ENCODE measurements at places on chromosomes 7 and 10.

GRCh38 chr10:73073627-73074026 is 23.0 kb downstream of the P4HA1 start:
- DNase-seq, result no peak

DNA sequence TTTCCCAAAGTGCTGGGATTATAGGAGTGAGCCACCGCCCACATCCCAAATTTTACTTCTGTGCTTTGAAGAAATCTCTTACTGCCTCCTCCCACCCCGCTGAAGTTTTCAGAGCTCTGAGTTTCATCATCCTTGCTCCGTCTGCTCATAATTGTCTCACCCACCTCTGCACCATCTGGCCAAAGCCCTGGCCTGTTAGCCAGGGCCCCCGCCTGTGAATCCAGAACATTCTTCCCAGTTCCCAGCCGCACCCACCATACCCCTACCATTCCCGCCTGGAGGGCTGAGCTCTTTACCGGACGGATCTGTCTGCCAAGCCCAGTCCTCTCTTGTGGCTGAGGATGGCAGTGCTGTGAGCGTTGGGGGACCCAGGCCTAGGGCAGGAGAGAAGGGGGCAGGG is 14.5 kb downstream of the SSC4D start:
- no peak for DNase-seq

- DNase-seq, result peak; percentile 19
These were observed 1.0 kb downstream of the TNS3 start for GRCh38 chr7:47580811-47581331.

DNA sequence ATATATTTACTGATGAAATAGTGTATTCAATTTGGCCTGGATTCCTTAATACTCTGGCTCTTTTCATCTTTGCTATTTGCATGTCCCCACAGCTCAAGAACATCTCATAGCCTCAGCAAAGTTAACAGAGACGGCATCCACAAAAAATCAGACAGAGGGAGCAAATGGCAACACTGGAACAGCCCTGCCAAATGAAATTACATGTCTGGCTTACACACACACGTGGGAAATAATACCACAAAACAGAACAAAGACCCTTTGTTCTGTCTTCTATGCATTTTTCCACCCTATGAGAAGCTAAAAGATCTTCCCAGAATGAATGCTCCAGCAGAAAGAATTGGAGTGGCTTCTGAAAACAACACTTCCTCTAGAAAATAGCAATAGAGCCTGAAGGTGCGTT is 139.5 kb downstream of the ALOX5 start:
- no peak for DNase-seq

DNA sequence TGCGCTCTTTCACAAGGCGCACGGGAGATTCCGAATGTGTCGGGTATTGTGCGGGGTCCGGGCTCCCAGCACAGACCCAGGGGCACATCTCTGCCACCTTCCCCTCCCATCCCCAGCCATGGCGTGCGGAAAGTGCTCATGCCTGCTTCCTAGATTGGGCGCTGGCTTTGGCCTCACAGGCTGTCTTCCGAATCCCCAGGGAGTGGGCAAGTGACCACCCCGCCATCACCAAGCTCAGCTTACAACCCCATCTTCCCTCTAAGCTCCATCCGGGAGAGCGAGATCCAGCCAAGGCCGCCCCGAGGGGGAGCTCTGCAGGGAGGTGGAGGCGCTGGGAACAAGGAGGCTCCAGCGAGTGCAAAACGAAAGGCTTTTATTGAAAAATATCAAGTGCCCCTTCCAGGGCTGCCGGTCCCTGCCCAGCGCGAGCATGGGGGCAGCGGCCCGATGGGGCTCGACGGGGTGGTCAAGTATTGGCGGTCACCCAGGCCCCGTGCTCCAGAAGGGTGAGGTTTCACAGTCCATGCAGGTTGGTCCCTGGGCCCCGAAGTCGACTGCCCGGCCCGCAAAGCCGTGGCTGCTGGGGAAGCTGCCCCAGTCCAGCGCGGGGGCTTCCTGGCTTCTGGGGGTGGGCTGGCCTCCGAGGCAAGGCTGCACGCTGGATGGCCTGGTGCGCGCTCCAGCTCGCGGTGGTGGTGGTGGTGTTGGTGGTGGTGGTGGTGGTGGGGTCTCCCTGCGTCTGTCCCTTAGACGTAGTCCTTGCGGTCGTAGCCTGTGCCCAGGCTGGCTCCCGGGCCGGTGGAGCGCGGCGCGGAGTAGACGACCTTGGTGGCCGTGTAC is 1.2 kb downstream of the CLDN3 start:
- DNase-seq, result no peak

- no peak for DNase-seq
These were observed 368.1 kb downstream of the RPS24 start for GRCh38 chr10:78401624-78402367.

GRCh38 chr7:2972835-2973161 is 70.9 kb downstream of the CARD11 start:
- no peak for DNase-seq

DNA sequence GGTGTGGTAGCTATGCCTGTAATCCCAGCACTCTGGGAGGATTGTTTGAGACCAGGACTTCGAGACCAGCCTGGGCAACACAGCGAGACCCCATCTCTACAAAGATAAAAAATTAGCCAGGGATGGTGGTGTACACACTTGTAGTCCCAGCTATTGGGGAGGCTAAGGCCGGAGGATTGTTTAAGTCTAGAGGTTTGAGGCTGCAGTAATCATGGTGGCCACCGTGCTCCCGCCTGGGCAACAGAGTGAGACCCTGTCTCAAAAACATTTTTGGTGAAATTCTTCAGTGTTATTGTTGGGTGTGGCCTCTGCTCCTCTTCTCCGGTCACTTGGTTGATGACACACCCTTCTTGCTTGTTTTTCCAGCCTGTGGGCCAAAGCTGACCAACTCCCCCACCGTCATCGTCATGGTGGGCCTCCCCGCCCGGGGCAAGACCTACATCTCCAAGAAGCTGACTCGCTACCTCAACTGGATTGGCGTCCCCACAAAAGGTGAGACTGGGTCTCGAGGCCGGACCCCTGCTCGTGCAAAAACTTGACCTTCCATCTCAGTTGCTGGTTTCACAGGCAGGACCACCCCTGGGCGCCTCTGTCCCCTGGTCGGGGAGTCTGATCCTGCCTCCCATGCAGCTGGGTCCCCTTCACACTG is 10.6 kb downstream of the PFKFB3 start:
- DNase-seq, result no peak

DNA sequence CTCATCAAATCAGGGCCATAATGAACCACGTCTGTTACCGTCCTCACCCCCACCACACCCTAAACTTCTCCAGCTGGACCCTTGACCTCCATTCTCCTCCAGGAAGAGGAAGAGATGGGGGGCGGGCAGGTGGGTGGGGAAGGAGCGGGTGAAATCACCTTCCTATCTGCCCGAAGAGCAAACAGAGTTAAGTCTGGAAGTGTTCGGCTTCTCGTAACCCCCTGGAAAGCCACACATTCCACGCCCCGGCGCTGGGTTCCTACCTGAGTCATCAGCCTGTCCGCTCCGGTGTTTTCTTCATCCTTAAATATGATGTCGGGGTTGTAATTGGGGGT is 736 bp downstream of the SHH start:
- no peak for DNase-seq

GRCh38 chr10:102452672-102453340 is 1.5 kb upstream of the C10orf95 start:
- no peak for DNase-seq

DNA sequence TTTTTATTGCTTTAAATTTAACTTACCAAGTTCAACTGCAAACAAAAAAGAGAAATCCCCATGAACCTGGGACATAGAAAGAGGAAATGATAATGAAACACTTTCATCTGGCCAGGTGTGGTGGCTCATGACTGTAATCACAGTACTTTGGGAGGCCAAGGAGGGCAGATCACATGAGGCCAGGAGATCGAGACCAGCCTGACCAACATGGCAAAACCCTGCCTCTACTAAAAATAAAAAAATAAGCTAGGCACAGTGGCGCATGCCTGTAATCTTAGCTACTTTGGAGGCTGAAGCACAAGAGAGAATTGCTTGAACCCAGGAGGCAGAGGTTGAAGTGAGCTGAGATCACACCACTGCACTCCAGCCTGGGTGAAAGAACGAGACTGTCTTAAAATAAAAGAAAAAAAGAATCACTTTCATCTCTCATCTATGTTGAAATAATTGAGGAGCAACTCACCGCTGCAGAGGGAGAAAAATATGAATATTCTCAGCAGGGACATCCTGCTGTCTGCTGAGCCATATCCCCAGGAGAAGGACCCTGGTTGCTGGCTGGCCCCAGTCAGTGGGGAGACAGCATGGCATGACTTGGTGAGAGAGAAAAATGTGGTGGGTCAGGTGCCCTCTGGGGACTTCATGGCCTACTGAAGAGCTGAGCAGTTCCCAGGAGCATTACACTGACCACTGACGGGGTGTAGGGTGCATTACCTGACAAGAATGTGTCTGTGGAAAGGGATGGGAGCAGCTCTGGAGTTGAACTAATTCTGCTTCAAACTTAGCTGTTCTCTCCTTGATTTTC is 22.8 kb upstream of the TARP start:
- DNase-seq, result no peak

- no peak for DNase-seq
These were observed 313.2 kb downstream of the PTPRN2 start for GRCh38 chr7:158274404-158274811.

GRCh38 chr7:90836937-90837336 is 240.8 kb downstream of the CDK14 start:
- no peak for DNase-seq

DNA sequence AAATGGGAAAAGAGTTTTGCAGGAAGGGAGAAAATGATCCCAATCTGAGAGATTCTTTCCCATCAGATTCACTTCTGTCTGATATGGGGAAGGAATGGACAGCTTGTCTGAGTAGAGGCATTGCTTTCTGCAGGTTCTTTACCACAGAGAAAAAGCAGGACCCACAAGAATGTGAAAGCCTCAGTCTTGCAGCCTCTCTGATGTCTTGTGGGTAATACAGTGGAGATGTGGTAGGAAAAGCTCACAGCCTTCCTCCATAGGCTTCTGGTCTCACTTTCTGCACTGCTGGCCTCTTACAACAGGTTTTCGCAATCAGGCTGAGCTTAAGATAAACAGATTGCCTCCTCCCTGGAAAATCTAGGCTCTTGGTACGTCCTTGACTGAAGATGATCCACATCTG is 551 bp downstream of the IFIT1 start:
- no peak for DNase-seq

DNA sequence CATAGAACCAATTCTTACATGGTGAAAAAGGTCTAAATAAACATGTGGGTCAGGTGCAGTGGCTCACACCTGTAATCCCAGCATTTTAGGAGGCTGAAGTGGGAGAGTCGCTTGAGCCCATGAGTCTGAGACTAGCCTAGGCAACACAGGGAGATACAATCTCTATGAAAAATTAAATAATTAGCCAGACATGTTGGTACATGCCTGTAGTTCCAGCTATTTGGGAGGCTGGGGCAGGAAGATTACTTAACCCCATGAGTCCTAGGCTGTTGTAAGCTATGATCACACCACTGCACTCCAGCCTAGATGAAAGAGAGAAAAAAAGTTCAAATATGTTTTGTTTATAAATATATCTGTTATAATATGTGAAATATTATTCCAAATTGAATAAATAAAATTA is 643.6 kb downstream of the IPMK start:
- DNase-seq, result no peak

DNA sequence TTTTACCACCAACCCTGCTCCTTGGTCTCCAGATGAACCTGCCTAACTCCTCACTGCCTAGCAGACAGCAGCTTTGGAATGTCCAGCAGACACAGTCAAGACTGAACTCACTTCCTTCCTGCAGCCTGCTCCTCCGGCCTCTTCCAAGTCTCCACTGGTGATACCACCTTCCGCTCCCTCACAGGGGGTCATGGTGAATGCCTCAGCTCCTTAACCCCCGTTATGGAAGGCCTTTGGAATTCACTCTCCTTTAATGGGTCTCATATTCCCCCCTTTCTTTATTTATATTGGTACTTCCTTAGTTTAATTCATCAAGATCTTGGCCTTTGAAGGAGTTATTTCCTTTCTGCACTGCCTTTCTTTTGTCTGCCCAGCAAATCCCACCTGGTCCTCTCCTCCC is 44.9 kb upstream of the ZNF32 start:
- DNase-seq, result no peak

GRCh38 chr10:73407495-73407894 is 6.4 kb downstream of the ANXA7 start:
- no peak for DNase-seq

DNA sequence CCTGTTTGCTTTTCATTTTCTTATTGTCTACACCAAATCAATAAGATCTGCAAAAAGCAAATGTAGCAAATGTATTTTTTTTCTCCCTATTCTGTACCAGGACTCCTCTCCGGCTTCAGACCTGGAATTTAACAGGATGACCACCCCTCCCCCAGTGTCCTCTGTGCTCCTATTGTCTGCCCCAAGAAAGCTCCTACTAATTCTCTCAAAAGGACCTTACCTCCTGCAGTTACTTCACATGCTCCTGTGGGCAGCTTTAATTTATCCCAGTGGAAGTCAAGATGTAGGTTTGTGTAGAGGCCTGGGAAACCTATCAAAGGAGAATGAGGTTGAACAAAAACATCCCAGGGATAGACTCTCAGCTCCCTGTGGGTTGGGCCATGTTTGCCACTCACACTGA is 31.3 kb downstream of the PLXNA4 start:
- DNase-seq, result no peak

- no peak for DNase-seq
These were observed 5.5 kb downstream of the AP3M1 start for GRCh38 chr10:74145133-74145532.

DNA sequence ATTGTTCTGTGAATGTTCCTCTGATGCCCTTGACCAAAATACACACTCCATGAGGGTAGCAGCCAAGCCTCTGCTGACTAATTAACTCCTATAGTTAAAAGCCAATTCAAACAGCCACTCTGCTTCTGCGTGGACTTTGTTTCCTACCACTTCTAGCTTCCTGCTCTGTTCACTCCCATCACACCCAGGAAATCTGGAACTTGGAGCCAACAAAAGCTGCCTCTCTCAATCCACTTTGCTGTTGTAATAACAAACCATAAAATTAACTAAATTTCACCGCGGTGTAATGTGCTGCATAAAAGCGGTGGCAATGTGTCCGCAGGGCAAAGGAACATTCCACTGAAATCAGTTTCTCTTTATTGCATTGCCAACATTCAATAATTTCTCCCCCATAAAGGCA is 239.5 kb downstream of the PLXNA4 start:
- no peak for DNase-seq

GRCh38 chr7:142703655-142704305 is 45.5 kb upstream of the PRSS1 start:
- DNase-seq, result no peak

DNA sequence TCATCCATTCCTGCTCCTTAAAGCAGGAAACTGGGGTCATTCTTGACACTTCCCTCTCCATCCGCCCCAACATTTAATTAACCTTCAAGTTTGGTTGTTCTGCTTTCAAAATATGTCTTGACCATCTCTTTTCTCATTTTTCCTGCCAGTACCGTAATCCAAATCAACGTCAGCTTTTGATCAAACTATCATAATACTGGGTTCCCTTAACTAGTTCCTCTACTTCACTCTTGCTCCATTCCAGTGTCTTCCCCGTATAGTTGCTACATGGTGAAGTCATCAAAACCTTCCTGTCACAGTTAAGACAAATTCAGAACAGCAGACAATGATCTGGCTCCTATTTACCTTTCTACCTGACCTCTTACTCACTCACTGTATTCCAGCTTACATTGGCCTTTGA is 6.6 kb upstream of the KLF14 start:
- no peak for DNase-seq

GRCh38 chr7:57354195-57354594 is 95.8 kb upstream of the ZNF716 start:
- no peak for DNase-seq

GRCh38 chr10:92156874-92157773 is 133.8 kb downstream of the CPEB3 start:
- no peak for DNase-seq

GRCh38 chr10:68572151-68572550 is 12.0 kb downstream of the TET1 start:
- no peak for DNase-seq

GRCh38 chr7:141071260-141071854 is 2.5 kb upstream of the TMEM178B start:
- peak; percentile 94 for DNase-seq

Measured in NCI-H2171 (cell line).